DMS79 (cell line): ENCODE measurements at places on chromosomes 1 and 21.

- DNase-seq, result no peak
These were observed 410.6 kb upstream of the VAMP3 start for GRCh38 chr1:7360526-7360925.

DNA sequence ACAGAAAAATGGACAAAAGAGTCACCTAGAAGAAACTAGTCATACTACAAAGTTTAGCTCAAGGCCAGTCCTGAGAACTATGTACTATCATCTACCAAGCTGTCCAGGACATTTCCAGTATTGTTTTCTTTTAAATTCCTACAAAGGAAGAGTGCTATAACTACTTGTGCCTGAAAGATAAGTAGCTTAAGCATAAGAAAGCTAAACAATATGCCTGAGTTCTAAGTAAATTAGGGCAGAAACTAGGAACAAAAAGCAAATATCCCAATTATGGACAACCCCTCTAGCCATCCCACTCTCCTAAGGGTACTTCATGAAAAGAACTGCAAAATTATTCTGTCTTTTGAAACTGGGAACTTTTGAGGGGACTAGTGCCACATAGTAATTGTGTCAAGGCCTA, 5.3 kb upstream of the RGS2 start:
- DNase-seq, result no peak

DNA sequence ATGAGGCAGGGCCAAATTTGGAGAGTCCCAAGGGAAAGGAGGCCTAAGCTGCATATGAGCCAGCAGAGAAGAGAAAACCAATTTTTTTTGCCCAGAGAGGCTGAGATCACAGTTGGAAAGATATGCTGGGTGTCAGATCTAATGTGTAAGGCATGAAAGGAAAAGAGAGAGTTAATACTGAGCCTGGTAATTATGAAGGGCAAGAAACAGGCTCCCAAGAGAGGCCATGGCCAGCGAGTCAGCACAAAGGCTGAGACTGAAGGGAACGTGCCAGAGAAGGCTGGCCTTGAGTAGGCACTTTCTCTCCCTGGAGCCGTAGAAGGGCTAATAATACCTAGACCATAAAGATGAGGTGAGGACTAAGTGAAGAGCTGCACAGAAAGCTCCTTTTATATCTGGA, 31.8 kb upstream of the BEND5 start:
- no peak for DNase-seq

- no peak for DNase-seq
These were observed 179.7 kb upstream of the HOOK1 start for GRCh38 chr1:59635097-59635496.

GRCh38 chr21:26165331-26165730, 5.2 kb downstream of the APP start:
- no peak for DNase-seq

DNA sequence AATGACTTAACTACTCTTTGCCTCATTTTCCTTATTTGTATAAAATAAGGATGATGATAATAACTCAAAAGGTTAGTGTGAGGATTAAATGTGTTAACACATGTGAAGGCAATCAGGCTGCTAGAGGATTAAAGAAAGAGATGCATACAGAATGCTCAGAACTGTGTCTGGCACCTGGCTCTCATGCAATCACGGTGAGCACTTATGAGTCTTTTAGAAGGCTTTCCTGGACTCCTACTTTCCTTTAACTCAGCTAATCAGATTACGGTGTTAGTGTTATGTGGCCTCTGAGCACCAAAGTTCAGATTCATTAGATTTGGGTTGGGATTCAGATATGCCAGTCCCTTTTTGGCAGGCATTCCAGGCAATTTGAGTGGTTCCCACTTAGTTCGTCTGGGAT, 311.6 kb upstream of the USP24 start:
- no peak for DNase-seq

- DNase-seq, result no peak
These were observed 451.5 kb upstream of the ADAMTS5 start for GRCh38 chr21:27418346-27418745.

DNA sequence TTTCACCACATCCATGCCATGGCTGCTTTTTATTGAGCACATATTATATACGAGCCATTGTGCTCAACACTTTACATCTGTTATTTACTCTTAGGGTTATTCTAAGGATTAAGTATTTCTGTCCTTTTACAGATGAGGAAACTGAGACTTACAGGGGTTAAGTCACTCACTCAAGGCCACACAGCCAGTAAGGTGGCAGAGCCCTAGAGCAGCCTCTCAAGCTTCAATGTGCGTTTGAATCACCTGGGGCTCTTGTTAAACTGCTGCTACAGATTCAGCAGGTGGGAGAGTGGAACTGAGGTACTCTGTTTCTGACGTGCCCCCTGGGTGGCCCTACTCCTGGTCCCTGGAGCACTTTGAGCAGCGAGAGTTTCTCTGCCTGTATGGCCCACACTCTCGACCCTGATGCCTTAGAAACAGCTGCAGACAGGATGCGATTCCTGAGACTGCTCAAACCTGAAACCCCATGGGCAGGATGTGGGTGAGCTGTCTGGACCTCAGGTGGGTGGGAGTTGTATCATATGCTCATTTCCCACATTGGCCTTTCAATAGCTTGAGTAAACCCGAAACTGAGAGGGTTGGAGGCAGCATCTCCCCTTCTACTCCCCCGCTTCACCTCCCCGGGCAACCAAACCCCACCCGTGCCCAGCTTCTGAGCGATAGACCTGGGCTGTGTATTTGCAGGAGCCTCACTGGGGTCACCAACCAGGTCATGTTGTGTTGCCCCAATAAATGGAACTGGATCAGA, 59.3 kb downstream of the MAN1C1 start:
- no peak for DNase-seq

GRCh38 chr1:169739980-169740379, 6.1 kb upstream of the SELE start:
- DNase-seq, result no peak

- DNase-seq, result no peak
These were observed 1386.0 kb upstream of the ADGRL4 start for GRCh38 chr1:80392529-80392928.

DNA sequence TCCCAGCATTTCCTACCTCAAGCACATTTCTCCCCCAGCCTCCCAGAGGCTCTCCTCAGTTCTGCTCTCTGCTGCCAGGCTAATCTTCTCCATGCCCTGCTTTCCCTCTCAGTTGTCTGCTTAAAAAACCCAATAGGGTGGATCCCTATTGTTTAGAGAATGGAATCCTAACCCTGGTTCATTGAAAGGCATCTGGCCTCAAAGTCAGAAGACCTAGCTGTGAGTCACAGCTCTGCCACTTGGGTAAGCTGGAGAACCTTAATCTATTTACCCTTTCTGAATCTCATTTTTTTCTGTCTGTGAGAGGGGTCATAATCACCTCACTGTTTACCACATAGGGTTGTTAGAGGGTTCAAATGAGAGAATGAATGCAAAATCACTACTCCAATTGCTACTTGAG, 12.5 kb upstream of the MYOC start:
- no peak for DNase-seq
